ENCODE measurements at places on chromosomes 13 and 19. TPM values are rescaled to one million over a fixed set of nuclear protein-coding genes. Genes with fewer than 3 reads are reported as not detected.

GRCh38 chr13:59354665-59355369 lies 808.9 kb downstream of the DIAPH3 start:
- no peak for DNase-seq

DNA sequence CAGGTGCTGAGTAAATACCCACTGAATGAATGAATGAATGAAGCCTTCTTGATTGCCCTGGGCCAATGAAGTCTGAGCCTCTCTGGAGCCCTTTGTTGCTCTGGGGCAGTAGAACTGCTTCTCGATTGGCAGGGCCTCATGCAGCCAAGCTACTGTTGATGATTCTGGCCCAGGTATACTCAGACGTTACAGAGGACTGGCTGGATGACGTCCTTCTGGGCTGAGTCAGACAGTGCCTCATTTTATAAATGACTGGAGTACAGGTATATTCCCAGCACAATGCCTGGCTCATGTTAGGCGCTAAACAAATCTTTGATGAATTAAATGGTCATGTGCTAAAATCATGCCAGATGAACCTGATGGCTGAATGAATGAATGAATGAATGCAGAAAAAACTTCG lies 243.8 kb upstream of the MAB21L1 start:
- DNase-seq, result peak; percentile 42

DNA sequence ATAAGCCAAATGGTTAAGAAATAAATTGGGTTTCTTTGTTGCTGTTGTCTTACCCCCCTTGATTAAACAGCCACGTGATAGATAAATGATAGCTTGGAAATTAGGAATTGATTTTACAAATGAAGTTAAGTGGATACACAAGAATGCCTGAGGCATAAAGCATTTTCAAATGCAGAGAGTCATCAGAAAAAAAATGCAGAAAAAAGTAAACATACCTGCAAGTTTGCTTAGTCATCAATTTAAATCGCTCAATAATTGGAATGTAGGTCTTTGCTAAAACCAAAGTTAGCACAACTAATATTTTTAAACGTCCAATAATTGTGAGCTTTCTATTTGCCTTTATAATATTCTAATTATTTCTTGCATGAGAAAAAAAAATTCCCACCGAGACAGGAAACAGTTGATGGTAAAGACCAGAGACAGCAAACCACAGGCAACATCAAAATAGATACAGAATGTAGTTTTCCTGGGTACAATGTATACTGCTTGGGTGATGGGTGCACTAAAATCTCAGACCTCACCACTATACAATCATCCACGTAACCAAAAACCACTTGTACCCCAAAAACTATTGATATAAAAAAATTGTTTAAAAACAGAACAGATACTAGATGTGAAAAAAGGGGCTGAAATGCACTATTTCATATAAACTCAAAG lies 924.0 kb downstream of the PCDH9 start:
- DNase-seq, result no peak

- DNase-seq, result no peak
Measured at GRCh38 chr19:4096049-4096892, 27.7 kb downstream of the MAP2K2 start.

DNA sequence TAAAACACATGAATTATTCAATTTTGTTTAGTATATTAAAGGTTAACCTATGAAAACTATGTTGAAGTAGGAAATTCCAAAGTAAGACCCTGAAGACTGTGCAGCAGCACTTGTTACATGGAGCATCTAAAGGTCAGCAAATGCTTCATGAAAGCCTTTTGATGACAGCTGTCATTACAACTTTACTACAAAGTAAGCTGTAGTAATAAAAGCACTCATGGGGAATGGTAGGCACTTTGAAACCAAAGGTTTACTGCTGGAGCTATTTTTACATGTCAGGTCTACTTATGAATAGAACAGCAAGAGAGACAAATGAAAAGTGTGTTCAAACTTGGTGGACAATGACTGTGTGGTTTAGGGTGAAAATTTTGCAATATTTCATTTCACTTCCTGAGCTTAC lies 672.5 kb upstream of the PCDH20 start:
- DNase-seq, result no peak

DNA sequence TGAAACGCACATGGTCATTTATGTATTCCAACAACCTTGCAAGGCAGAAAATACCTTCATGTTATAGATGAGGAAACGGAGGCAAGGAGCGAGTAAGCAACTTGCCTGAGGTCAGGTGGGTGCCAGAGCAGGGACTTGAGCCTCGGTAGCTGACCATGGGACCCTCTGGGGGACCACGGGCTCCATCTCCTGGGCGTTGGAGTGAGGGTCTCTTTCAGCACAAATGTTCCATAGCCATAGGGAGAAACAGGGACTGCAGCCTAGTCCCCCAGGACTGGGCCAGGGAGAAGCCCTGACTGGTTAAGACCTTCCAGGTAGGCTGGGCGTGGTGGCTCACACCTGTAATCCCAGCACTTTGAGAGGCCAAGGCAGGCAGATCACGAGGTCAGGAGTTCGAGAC lies 38.4 kb upstream of the ADGRE5 start:
- DNase-seq, result no peak

DNA sequence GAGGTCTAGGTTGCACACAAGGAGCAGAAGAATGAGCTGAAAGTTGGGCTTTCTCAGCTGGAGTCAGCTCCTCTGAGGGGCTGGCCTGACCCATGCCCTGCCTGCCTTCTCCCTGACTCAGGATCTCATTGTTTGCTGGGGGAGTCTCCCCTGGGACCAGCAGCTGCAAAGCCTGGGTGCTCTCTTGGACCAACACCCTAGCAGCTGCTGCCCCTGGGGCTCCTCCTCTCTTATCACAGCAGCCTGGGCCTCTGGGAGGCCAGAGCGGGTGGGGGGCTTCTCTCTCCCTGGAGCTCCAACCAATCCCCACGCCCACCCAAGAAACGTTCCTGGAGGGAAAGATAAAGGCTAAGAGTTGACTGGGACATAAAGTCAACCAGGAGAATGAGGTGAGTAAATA lies 1.6 kb upstream of the FCGBP start:
- DNase-seq, result no peak

DNA sequence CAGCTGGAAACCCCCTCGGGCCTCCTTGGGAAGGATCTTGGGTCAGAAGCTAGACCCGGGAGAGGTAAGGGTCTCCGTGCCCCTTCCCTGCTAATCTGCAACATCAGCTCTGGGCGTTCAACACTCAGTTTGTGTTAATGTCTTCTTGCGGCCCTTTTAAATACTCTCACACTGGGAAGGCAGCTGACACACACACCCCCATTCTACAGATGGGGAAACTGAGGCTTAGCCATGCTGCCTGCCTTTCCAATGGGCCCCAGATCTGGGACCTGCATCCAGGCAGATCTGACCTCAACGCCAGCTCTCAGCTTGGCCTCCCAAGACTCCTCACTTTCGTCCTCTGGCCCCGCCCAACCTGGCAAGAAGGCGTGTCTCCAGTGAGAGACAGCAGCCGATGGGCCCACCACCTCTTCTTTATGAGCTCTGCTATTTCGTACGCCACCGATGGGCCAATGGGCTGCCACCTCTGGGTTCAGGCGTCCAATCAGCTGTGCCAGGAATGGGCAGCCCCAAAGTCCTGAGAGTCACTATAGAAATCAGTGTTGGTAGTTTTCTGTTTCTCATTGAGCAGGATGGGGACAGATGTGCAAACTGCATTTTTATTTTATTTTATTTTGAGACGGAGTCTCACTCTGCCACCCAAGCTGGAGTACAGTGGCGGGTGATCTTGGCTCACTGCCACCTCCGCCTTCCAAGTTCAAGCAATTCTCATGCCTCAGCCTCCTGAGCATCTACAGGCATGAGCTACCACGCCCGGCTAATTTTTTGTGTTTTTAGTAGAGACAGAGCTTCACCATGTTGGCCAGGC lies 43.8 kb downstream of the DNM2 start:
- DNase-seq, result no peak

- DNase-seq, result peak; percentile 35
Measured at GRCh38 chr19:49793561-49793840, 19.6 kb downstream of the FUZ start.

PALM3 gene
- total RNA-seq, result not detected

MAMSTR gene
- 1.2 TPM for total RNA-seq

CELF5 gene
- 0.17 TPM for total RNA-seq

ZIK1 gene
- total RNA-seq, result 0.66 TPM

RABAC1 gene
- 135 TPM for total RNA-seq

KLK2 gene
- total RNA-seq, result not detected
